ENCODE measurements at places on chromosomes 11 and 22.

DNA sequence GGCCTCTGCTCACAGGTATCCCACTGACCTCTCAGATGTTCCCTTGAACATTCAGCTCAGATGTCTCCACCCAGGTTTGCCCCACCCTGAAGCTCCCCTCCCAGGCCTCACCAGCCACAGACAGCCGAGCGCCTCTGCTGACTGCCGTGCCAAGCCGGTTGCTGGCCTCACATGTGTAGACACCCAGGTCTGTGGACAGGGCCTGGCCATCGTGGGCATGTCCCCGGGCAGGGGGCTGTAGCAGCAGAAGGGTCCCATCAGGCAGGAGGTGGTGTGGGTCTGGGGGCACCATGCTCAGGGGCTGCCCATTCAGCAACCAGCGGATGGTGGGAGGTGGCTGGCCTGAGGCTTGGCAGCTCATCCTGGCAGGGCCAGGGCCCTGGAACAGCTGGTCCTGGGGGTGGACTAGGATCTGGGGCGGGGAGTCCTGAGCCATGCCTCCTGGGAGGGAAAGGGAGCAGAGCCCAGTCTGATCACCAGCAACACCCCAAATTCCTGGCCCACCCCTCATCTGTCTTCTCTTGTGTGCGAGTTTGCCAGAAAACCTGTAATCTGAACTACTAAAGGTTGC lies 759 bp downstream of the ROBO4 start:
- DNase-seq = no peak

DNA sequence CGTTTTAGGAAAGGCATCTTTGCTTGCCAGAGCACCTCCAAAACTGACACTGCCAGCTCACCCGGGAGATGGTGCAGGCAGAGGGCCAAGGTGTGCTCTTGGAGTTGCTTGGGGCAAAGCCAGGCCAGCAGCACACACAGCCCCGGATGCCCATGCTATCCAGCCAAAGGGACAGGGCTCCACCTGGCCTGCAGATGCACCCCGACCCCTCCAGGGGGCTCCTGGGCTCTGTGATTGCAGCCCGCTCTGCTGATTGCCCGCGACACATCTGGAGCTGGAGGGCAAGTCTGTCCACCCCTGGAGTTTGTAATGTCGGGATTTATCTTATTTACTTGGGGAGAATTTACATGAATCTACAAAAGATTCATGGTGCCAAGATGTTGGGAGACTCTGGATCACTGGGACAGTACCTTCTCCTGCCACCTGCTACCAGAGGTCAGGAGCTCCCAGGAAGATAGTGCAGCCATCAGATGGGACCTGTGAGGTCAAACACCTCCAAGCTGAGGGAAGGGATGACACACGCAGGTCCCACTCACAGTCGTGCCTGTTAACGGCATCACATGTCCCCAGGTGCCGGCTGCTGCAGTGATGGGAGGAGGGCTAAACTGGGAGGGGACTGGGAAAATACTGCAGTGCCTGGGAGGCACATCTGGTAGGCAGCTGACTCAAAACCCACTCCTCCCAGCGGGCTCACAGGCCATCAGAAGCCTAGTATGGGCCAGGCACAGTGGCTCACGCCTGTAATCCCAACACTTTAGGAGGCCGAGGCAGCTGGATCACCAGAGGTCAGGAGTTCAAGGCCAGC lies 17.2 kb downstream of the CBX7 start:
- DNase-seq = peak; percentile 69

- no peak for DNase-seq
Measured at GRCh38 chr11:63015521-63016215, at the start of gene SLC22A8. Gene SLC22A8, minus strand, starts transcription at chr11:63015841. Its CDS starts 883 bp downstream, at chr11:63014958.

GRCh38 chr11:76962583-76963416 lies 71.4 kb upstream of the B3GNT6 start:
- no peak for DNase-seq

- peak; percentile 32 for DNase-seq
Measured at GRCh38 chr11:43580735-43581369, 99.7 kb upstream of the HSD17B12 start.

- no peak for DNase-seq
Measured at GRCh38 chr11:82675838-82676237, 57.8 kb downstream of the FAM181B start.

GRCh38 chr11:131658952-131659351 lies 288.5 kb downstream of the NTM start:
- DNase-seq = no peak

DNA sequence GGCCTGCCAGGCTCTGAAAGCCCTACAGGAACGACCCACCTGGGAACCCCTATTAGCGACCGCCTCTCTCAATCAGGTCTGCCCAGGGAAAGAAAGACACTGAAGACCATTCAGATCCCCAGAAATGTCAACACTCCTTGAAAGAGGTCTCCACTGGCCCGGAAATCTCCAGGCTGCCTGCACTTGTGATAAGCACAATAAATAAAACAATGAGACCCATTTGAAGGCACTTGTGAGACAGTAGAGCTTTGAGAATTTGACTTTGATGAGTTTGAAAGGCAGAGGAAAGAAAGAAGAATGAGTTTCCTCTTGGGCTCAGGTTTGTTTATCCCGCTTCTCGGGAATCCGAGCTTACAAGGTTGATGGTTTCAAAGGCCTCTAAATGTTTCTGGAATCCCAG lies 416.3 kb downstream of the BUD13 start:
- DNase-seq = no peak
